ENCODE measurements at places on chromosomes 13 and 19.
A peak's percentile ranks its signal among the peaks of the same experiment; 100 is the strongest.

- peak; percentile 67 for DNase-seq
These were observed 516.5 kb downstream of the SUCLA2 start for GRCh38 chr13:47484548-47484947.

DNA sequence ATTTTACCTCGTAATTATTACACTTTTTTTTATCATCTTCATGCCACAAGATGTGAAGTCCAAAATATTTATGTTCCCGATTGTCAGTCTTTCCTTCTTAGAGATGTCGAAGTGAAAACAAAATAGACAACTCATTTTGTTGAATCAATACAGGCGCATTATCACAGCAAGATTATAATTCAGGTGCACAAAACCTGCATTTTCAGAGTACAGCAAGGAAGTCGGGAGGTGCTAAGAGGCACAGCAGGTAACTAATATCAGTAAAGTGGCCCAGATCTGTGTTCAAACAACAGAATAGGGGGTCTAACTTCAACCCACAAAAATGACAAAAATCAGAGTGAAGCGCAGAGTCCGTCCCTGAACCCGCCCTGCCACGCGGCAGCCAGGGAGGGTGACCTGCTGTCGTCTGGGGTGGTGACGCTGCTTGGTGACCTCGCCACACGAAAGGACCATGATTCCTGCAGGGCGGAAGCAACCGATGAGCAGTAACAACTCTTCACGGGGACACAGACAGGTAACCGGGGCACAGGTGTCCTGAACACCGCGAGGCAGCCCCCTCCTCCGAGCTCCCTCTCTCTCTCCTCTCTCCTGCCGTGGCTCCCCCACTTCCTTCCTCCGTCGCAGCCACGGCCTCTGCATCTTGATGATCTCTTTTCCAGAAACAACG lies 50.9 kb upstream of the SPACA7 start:
- DNase-seq, result no peak

- DNase-seq, result no peak
These were observed 178.3 kb upstream of the RFC3 start for GRCh38 chr13:33639626-33640080.

GRCh38 chr13:76884186-76884906 lies 1.9 kb downstream of the KCTD12 start:
- no peak for DNase-seq

- DNase-seq, result no peak
These were observed 109.2 kb downstream of the ZNF486 start for GRCh38 chr19:20276011-20276731.

- no peak for DNase-seq
These were observed 396.9 kb upstream of the SLITRK5 start for GRCh38 chr13:87274209-87274819.

GRCh38 chr13:40292536-40292935 lies 373.9 kb downstream of the FOXO1 start:
- no peak for DNase-seq

- peak; percentile 9 for DNase-seq
These were observed 50.5 kb upstream of the UBE2L5 start for GRCh38 chr13:30371649-30372265.

- DNase-seq, result no peak
These were observed 32.7 kb downstream of the KCTD12 start for GRCh38 chr13:76853481-76853880.

DNA sequence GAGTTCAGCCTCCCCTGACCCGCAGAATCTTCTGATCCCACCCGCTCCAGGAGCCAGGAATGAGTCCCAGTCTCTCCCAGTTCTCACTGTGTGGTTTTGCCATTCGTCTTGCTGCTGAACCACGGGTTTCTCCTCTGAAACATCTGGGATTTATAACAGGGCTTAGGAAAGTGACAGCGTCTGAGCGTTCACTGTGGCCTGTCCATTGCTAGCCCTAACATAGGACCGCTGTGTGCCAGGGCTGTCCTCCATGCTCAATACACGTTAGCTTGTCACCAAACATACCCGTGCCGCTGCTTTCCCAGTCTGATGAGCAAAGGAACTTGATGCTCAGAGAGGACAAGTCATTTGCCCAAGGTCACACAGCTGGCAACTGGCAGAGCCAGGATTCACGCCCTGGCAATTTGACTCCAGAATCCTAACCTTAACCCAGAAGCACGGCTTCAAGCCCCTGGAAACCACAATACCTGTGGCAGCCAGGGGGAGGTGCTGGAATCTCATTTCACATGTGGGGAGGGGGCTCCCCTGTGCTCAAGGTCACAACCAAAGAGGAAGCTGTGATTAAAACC lies 1.1 kb upstream of the APOE start:
- no peak for DNase-seq

DNA sequence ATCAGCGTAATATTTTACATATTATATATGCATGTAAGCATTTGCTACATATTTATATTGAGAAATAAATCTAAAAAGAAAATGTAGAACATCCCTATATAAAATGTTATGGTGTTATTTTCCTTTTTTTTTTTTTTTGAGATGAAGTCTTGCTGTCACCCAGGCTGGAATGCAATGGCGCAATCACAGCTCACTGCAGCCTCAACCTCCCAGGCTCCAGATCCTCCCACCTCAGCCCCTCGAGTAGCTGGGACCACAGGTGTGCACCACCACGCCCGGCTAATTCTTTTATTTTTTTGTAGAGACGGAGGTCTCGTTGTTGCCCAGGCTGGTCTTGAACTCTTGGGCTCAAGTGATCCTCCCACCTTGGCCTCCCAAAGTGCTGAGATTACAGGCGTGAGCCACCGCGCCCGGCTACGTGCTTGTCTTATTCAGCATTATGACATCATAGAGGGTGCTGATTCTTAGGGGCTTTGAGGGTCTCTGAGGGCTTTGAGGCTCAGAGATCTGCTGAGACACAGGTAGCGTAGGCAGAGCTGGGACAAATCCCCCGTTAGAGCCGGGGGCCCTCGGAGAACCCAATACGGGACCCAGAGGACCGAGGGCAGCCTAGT lies 101.9 kb downstream of the GADD45B start:
- no peak for DNase-seq

- DNase-seq, result no peak
These were observed 378.5 kb downstream of the MYO16 start for GRCh38 chr13:109007946-109008345.

DNA sequence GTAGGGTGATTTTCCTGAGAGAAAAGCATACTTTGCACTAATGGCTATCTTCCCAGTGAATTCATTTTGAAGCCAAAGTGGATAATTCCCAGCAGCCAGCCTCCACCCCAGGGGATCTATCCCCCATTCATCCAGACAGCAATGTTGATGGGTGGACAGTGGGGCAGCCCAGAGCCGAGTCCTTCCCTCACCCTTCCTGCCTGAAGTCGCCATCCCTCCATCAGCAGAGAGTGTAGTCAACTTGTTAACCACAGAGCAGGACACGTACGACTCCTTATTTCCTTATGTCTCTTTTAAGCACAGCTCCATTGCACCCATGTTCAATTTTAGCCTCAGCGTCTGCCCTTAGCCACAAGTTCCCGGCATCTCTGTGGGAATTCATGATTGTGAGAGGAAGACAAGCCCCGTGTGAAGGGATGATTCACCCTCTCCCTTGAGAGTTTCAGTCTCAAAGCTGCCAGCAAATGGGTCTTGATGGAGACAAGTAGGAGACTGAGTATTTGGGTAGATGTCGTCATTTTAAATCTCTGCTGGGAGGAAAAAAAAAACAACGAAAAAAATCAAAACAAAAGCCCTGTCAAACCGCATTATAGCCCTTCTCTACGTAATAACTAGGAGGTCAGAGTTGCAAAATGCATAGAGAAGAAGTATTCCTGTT lies 58.3 kb upstream of the MEDAG start:
- peak; percentile 99 for DNase-seq

- no peak for DNase-seq
These were observed 207.9 kb downstream of the TM9SF2 start for GRCh38 chr13:99709134-99709533.

DNA sequence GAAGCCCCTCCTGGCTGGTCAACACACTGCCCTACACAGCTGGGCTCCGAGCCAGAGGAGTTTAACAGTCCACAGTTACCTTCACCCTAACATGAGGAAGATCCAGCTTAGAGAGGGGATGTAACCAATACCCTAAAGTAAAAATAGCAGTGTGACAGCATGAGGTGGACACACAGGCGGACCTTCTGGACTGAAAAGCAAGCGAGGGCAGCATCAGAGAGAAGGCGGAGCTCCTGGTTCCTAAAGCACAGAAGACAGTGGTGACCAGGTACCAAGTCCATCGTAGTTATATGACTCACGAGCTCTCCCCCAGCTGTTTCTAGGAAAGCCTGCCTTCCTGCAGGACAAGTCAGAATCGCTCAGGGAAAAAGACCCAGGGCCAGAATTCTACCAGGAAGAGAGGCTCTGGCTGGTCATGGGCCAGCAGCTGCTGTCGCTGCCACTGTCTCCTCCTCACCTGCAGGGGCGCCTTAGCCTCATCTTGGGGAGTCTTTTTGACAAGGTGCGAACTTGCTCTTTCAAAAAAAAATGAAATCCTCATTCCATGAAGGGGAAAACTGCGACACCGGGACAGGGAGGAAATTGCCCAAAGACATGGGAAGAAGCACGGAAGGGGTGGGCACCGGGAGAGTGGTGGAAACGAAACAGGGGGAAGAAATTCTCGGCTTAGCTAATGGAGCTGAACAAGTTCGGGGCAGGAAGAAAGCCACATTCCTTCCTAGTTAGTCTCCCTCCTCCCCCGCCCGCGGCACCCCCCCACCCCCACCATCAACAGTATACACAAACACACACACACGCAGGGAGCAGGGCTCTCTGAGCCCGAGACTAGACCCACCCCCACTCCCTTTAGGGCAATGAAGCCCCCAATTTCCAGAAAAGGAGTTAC lies 1.7 kb downstream of the ELL start:
- peak; percentile 33 for DNase-seq

- DNase-seq, result no peak
These were observed 4.1 kb downstream of the DAZAP1 start for GRCh38 chr19:1411255-1412191.

DNA sequence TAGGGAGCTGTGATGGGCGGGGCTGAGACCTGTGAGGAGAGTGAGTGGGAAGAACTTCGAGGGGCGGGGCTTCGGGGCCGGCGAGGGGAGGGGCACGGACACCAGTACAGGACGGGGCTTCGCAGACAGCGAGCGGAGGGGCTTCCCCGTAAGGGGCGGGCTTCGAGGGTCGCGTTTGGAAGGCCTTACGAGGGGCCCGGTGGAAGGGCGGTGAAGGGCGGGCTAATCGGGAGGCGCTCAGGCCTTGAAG lies 4.1 kb upstream of the EMP3 start:
- DNase-seq, result no peak

DNA sequence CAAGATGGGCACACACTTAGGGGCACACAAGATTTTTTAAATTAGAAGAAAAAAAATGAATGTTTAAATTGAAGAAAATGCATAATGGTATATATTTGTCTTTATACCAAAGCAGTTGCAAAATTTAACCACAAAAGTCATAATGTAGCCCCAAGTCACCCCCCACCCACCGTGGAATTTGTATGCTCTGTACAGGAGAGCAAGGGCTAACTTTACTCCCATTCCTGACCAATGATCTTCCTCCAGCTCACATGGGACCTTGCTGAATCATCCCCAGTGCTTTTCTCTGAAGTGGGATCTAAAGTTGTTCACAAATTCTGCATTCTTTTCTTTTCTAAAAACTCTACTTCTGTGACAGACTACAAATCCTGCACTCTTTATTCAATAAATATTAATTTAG lies 597.0 kb downstream of the UQCRFS1 start:
- no peak for DNase-seq

- no peak for DNase-seq
These were observed 21.6 kb upstream of the POU2F2 start for GRCh38 chr19:42153672-42154433.

- no peak for DNase-seq
These were observed 18.9 kb upstream of the DPRX start for GRCh38 chr19:53612762-53613526.
